Activated naive CD8-positive, alpha-beta T cell treated with anti-CD3 and anti-CD28 coated beads for 36 hours (primary cell): ENCODE measurements at places on chromosomes 6 and 20.

GRCh38 chr20:39607141-39607540 is 645.0 kb downstream of the DHX35 start:
- DNase-seq = no peak

- no peak for DNase-seq
Measured at GRCh38 chr6:167293088-167293589, 2.0 kb downstream of the UNC93A start.

- no peak for DNase-seq
Measured at GRCh38 chr6:75711173-75711572, 37.9 kb upstream of the MYO6 start.

- no peak for DNase-seq
Measured at GRCh38 chr6:169811072-169811471, 59.6 kb downstream of the ERMARD start.

GRCh38 chr6:132494954-132495353 is 18.0 kb downstream of the STX7 start:
- no peak for DNase-seq

- DNase-seq = no peak
Measured at GRCh38 chr6:152273638-152274037, 363.5 kb downstream of the SYNE1 start.

GRCh38 chr20:29296256-29297230 is 1960.9 kb upstream of the DEFB115 start:
- DNase-seq = no peak

GRCh38 chr6:3913077-3913957 is 64.1 kb downstream of the FAM50B start:
- DNase-seq = no peak

DNA sequence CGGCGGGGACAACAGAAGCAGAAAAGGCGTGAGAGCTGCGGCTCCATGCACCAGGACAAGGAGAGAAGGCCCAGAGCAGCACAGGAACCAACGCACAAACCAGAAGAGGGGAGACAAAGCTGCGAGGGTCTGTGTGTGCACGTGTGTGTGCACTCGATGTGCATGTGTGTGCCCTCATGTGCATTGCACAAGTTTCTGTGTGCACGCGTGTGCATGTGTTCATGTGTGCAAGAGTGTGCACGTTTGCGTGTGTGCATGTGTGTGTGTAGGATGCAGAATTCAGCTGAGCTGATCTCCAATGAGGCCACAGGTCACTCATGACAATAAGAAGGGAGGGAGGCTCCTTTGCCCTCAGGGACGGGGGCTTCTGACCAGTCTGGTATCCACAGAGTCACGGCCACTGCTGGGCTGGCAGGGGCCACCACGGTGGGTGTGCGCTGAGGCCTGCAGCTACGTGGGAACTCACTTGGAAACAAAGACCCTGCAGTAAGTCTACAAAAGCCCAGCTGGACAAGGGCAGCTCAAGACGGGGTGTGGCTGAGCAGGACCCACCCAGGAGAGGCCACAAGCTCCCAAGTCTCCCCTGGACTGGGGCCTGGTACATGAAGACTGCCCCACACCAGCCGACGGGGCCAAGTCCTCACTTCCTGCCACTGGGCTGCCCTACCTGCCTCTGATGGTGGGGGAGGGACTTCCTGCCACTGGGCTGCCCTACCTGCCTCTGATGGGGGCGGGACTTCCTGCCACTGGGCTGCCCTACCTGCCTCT is 48.1 kb upstream of the CHRNA4 start:
- DNase-seq = no peak

GRCh38 chr20:53099856-53100255 is 127.7 kb downstream of the TSHZ2 start:
- DNase-seq = no peak

DNA sequence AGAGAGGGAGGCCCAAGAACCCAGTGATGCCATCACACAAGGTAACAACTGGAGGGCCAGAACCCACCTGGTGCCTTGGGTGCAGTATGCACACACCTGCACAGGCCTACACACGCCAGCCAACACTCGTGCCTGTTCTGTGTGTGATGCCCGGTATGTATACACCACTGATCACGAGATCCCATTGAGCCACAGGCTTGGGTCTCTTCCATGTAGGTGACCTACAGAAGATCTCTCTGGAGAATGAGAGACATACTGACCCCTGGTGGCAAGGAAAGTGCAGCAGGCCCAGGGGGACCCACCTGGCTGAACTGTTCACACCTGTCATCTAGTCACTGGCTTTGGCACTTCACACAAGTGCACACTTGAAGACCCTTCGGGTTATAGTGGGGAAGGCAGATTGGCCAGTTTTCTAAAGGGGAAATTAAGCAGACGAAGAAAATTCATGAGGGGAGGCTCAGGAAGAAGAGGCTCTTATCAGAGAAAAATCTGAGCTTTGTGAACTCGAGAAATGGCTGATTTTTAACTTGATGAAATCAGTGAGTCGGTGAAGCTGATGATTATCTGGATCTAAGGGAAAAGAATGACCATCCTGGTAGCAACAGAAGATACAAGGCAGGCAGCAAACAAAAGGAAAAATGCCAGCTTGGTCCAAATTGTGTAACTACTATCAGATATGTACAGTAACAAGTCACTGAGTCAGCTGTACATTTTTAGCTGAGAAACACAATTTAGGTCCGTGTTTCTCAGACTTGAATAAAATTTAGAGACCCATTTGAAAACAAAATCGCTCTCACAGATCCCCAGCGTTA is 69.1 kb upstream of the PBOV1 start:
- peak; percentile 21 for DNase-seq

DNA sequence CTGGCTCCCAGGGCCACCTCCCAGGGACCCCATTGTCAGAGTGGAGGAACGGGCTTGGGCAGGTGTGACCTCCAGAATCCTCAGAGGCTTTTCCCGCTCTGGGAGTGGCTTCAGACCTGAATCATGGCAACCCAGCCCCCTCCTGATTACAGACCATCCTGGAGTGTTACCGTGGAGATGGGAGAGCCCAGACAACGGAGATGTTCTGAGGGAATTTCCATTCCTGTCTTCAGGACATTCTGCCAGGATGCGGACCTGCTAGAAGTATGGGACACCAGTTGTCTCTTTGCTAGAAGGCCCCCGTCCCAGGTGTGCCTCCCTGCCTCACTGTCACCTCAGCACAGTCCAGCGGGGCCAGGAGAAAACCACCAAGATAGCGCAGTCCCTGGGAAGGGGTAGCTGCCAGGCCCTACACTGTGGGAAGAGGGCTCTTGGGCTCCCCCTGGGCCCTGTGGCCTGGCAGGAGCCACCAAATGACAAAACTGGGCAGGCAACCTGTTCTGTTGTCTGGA is 109.9 kb downstream of the PSMB1 start:
- DNase-seq = no peak

GRCh38 chr6:12012038-12012557 is at the start of gene HIVEP1:
Gene HIVEP1, plus strand, starts transcription at chr6:12012312. Its CDS starts 3,317 bp downstream, at chr6:12015629.
- DNase-seq = peak; percentile 60

GRCh38 chr6:134619077-134619476 is 301.2 kb upstream of the SGK1 start:
- no peak for DNase-seq

DNA sequence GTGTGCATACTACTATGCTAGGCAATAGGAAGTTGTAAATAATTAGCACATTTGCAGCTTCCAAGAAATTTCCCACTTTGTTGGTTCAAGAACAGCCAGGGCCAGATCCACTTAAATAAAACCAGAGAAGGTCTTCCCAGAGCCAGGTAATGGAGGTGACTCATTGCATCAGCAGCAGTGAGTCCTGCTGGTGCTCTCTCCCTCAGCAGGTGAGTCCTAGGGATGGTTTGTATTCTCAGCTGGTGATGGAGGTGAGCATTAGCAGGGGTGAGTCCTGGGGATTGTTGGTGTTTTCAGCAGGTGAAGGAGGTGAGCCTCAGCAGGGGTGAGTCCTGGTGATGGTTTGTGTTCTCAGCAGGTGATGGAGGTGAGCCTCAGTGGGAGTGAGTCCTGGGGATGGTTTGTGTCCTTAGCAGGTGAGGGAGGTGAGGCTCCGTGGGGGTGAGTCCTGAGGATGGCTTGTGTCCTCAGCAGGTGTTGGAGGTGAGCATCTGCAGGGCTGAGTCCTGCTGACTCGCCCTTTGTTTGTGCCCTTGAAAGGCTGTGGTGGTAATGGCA is 232.8 kb upstream of the EXOC2 start:
- no peak for DNase-seq

DNA sequence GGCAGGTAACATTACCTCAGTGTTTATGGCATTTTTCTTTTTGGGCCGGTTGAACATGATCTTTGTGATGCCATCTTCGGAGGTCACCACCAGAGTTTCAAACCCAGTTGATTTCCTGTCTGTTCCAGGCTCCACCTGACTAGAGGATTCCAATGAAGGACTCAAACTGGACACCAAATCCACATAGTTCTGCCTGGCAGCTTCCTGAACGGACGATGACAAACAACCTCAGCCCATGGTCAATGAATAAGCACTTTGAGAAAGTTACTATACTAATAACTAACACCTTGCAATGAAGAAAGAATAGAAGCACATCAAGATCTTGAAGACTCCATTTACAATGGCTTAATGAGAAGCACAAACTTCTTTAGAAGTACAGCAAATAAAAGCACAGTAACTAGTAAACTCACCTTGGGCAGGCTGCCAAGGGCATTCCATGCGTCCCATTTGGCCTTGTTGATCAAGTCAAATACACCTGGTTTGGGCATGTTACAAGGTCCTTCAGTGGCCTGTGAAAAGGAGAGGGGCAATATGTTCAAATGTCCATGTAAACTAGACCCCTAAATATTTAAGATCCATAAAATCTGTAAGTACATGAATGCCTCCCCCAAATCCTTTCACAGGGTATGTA is 4.9 kb downstream of the ECI2 start:
- no peak for DNase-seq

- DNase-seq = no peak
Measured at GRCh38 chr6:31070711-31071197, 41.6 kb downstream of the C6orf15 start.

DNA sequence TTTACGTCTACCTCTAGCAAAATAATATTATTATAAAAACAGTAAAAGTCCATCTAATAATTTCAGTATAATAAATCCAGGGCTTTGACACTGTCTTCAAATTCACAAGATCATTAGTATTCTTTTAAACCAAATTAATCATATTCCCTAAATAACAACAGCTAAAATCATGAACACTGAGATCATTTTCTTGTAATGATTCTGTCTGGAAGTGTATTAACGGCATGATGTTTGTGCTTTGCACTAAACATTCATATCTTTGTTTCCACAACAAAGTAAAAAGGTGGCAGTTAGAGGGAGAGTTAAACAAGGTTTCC is 18.8 kb downstream of the HIVEP2 start:
- no peak for DNase-seq

GRCh38 chr20:7361321-7361720 is 578.9 kb downstream of the HAO1 start:
- no peak for DNase-seq
